ENCODE measurements at places on chromosomes 16 and 17. TPM values are rescaled to one million over a fixed set of nuclear protein-coding genes. Genes with fewer than 3 reads are reported as not detected.

The TP53TG3C gene
- polyA plus RNA-seq = not detected

The PDE6G gene
- polyA plus RNA-seq = 9.0 TPM

The B4GALNT2 gene
- 0.41 TPM for polyA plus RNA-seq

The CSF3 gene
- polyA plus RNA-seq = not detected

The TRPV3 gene
- 1.8 TPM for polyA plus RNA-seq

The C17orf100 gene
- 6.5 TPM for polyA plus RNA-seq

The NPIPB13 gene
- polyA plus RNA-seq = 17.0 TPM

The ACAP1 gene
- polyA plus RNA-seq = 5.5 TPM

The PABPN1L gene
- polyA plus RNA-seq = 0.13 TPM

The SLC6A4 gene
- 0.72 TPM for polyA plus RNA-seq

The ACSM2B gene
- polyA plus RNA-seq = 1.9 TPM

The ST6GALNAC1 gene
- polyA plus RNA-seq = 3.2 TPM

The GID4 gene
- polyA plus RNA-seq = 13.1 TPM

The KRTAP2-3 gene
- polyA plus RNA-seq = not detected

The KRT32 gene
- polyA plus RNA-seq = not detected

The DOC2B gene
- 2.2 TPM for polyA plus RNA-seq

The DRG2 gene
- 38.4 TPM for polyA plus RNA-seq

The SRSF1 gene
- polyA plus RNA-seq = 279 TPM

The OR2C1 gene
- 0.93 TPM for polyA plus RNA-seq

The RTN4RL1 gene
- polyA plus RNA-seq = 1.1 TPM

The TBC1D16 gene
- 25.2 TPM for polyA plus RNA-seq

The METTL2A gene
- 19.9 TPM for polyA plus RNA-seq

The RAB37 gene
- polyA plus RNA-seq = 10.6 TPM

The FBXL20 gene
- polyA plus RNA-seq = 15.6 TPM

The ADGRG3 gene
- 1.1 TPM for polyA plus RNA-seq

The KRTAP4-9 gene
- not detected for polyA plus RNA-seq

The C16orf96 gene
- 0.33 TPM for polyA plus RNA-seq

The IL17C gene
- polyA plus RNA-seq = not detected

The HAS3 gene
- polyA plus RNA-seq = 176 TPM

The KRTAP3-1 gene
- polyA plus RNA-seq = not detected

The ITGA2B gene
- 6.4 TPM for polyA plus RNA-seq

The ZNF821 gene
- 22.9 TPM for polyA plus RNA-seq

The NOMO2 gene
- polyA plus RNA-seq = 70.6 TPM

The CDRT15 gene
- 1.1 TPM for polyA plus RNA-seq

The ENPP7 gene
- not detected for polyA plus RNA-seq

The FAM171A2 gene
- 43.1 TPM for polyA plus RNA-seq

The PYDC1 gene
- not detected for polyA plus RNA-seq

The CTRL gene
- polyA plus RNA-seq = 3.8 TPM

The CHST5 gene
- polyA plus RNA-seq = 0.67 TPM

Measured in right lung (tissue), 10 donors.